AG10803 (cell line): ENCODE measurements at places on chromosomes 6 and 20.
A peak's percentile ranks its signal among the peaks of the same experiment; 100 is the strongest.

DNA sequence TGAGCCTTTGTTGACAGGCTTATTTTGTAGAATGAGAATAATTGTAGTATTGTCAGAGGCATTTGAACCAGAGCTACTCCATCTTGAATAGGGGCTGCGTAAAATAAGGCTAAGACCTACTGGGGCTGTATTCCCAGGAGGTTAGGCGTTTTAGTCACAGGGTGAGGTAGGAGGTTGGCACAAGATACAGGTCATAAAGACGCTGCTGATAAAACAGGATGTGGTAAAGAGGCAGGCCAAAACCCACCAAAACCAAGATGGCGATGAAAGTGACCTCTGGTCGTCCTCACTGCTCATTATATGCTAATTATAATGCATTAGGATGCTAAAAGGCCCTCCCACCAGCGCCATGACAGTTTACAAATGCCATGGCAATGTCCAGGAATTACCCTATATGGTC is 82.7 kb downstream of the PFDN4 start:
- DNase-seq, result no peak

DNA sequence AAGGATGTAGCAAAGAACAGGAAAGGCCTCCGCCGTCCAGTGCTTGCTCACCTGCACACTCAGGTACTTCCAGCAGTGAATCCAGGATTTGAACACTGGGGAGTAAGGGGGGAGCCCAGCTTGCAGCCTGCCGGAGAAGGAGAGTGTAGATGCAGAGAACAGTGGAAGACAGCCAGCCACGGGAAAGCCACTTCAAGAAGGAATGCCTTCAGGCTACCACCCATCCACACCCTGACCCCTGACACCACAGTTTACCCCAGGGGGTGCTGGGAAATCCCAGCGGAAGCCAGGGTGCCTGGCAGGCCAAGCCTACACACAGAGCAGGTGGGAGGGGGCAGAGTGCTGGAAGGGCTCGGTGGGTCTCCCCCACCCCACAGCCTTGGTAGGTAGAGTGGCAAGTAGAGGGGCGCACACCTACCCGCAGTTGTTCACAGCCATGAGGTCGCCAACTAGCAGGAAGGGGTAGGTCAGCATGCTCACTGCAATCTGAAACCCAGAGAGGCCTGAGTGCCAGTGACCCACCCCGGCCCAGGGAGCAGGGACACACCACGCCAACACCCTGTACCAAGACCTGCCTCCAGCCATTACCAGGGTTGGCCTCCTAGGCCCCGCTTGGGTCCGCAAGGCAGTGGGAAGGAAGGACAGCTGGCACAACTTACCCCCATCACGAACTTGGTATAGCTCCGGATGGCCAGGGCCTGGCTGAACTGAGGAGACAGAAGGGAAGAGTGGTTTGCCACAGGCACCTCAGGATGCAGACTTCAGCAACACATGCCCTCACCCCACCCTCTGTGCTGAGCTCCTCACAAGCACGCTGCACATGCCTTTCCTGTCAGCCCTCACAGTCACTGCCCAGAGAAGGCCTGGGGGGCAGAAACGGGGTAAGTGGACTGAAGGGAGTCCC is 15.7 kb downstream of the PI16 start:
- DNase-seq, result no peak

- no peak for DNase-seq
Observed at GRCh38 chr6:125222531-125223455, 69.2 kb downstream of the TPD52L1 start.

DNA sequence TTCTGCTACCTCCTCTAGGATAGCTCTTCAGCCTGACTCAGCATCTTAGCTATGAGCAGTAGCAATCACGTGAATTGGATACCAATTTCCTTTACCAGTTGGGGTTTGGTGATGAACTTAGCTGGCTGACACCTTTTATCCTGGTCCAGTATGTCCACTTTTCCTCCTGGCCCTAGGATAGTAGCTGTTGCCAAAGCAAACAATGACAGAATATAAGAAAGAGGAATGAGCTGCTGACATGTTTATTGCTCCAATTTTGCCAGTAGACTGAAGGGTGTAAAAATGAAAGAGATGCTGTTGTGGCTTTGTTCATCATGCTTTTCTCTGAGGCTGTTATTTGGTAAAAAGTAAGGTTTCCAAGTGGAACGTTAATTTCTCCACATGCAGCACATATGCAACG is 168.3 kb upstream of the JAG1 start:
- peak; percentile 28 for DNase-seq

DNA sequence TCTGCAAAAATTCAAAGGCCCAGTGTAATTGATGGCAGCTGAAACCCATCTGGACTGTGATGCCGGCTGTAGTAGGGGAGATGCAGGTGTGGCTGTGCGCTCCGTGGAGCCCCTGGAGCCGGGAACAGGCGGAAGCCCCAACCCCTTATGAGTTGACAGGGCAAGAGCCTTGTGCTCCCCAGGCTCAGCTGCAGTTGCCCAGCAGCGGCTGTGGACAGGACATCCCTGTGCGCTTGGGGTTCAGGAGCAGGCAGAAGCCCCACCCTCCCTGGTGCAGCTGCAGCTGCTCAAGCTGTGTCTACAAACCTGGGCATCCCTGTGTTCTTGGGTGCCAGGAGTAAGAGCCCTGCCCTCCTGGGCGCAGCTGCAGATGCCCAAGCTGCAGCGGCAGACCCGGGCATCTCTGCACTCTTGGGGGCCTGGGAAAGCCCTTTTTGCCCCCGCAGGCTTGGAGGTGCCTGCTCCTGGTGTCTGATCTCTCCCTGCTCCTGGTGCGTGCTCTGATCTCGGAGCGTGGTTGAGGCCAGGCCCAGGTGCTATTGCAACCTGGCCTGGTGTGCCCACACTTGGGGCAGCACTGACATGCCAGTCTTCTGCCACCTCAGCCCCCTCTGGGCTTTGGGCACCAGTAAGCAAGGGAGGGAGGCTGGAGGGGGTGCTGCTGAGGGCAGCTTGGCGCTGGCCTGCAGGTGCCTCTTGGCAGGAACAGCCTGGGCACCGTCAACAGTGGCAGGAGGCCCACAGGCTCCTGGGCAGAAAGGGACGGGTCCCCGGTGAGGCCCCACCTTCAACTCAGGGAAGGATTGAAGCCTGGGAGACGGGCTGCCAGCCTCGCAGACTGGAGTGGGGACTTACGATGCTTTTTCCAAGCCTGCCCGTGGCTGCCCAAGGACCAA is 30.3 kb downstream of the OR2J2 start:
- no peak for DNase-seq

- DNase-seq, result peak; percentile 24
Observed at GRCh38 chr6:150770637-150771036, 94.9 kb upstream of the MTHFD1L start.

GRCh38 chr6:79613912-79614311 is 17.2 kb upstream of the SH3BGRL2 start:
- no peak for DNase-seq
